ENCODE measurements at places on chromosomes 5 and 9. TPM values are rescaled to one million over a fixed set of nuclear protein-coding genes. Genes with fewer than 3 reads are reported as not detected.

DNA sequence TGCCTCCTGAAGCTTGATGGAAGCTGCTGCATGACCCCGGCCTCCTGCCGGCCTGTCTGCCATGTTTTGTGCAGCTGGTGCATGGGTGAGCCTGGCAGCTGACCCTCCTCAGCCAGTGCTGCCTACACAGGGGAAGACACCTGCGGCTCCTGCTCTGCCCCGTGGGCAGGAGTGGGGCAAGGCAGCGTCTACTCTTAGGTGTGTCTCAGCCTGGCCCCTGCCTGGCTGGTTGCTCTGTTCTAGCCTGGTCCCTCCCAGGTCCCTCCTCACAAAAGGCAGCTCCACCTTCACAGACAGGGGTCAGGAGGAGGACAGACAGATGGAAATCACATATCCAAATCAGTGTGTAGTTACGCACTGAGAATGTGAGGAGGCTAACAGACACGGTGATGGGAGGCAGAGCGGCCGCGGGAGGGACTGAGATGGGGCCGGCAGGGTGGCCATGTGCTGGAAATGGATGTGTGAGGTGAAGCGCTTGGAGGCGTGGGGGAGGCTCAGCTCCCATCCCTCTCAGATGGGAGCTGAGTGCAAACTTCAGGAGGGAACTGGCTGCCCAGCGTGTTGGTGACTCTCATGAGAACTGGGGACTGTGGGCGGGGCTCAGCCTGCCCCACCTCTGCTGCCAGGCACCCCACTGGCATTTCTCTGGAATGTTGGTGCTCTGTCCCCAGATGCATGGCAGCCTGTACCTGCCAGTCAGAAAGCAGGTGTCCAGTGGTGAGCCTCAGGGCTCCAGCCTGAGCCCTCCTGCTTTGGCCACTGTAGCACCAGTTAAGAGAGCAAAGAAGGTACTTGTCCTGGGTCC lies 43.4 kb downstream of the PPARGC1B start:
- peaks cover 10% of the 10 kb centered on the region for H3K27me3 ChIP-seq
- H3K36me3 ChIP-seq: peaks cover 14% of the 10 kb centered on the region
- H3K4me3 ChIP-seq: no peak overlapping the region

- peaks cover 2% of the 10 kb centered on the region for H3K27me3 ChIP-seq
- no peak overlapping the region for H3K4me3 ChIP-seq
- H3K4me1 ChIP-seq: no peaks in the 10 kb centered on the region
- DNase-seq: no peak
- H3K36me3 ChIP-seq: no peaks in the 10 kb centered on the region
These were observed 11.9 kb upstream of the PGGT1B start for GRCh38 chr5:115274584-115274983.

DNA sequence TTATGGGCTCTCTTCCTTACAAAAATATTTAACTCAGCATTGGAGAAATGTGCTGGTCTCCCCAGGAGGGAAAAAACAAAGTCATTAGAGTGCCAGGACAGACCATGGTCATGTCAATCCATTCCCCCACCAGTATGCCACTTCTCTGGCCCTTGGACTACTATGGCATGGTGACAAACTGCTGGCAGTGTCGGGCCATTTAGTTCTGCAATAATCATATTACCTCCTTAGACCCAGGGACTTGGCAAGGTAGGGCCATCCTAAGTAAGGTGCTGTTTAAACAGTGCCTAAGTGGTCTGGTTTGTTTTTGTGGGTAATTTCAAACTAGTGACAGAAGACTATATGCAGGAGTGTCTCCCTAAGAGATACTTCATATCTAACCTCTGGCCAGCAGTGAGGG lies 177.8 kb upstream of the STK32A start:
- no peaks in the 10 kb centered on the region for H3K27me3 ChIP-seq
- DNase-seq: no peak
- no peaks in the 10 kb centered on the region for H3K4me1 ChIP-seq
- no peaks in the 10 kb centered on the region for H3K36me3 ChIP-seq
- no peak overlapping the region for H3K27ac ChIP-seq
- no peak overlapping the region for H3K4me3 ChIP-seq

GRCh38 chr9:93590609-93591234 lies 14.3 kb downstream of the PHF2 start:
- no peak for DNase-seq
- no peak overlapping the region for H3K4me3 ChIP-seq
- peaks cover 7% of the 10 kb centered on the region for H3K36me3 ChIP-seq
- peaks cover 4% of the 10 kb centered on the region for H3K27me3 ChIP-seq
- H3K4me1 ChIP-seq: peaks cover 19% of the 10 kb centered on the region
- H3K27ac ChIP-seq: no peak overlapping the region

- H3K27ac ChIP-seq: no peak overlapping the region
- no peaks in the 10 kb centered on the region for H3K27me3 ChIP-seq
- no peak overlapping the region for H3K4me3 ChIP-seq
- no peaks in the 10 kb centered on the region for H3K4me1 ChIP-seq
- no peak for DNase-seq
These were observed 22.5 kb downstream of the ADAMTSL1 start for GRCh38 chr9:18496256-18497000.

GRCh38 chr9:104073770-104074133 lies 20.4 kb upstream of the SMC2 start:
- H3K27ac ChIP-seq: no peak overlapping the region
- no peak for DNase-seq
- H3K4me1 ChIP-seq: no peaks in the 10 kb centered on the region
- H3K27me3 ChIP-seq: no peaks in the 10 kb centered on the region
- no peak overlapping the region for H3K4me3 ChIP-seq

- H3K4me1 ChIP-seq: peaks cover 6% of the 10 kb centered on the region
- no peak overlapping the region for H3K4me3 ChIP-seq
- no peak overlapping the region for H3K27ac ChIP-seq
These were observed 390.5 kb downstream of the ZNF608 start for GRCh38 chr5:124355928-124356327.

- no peak overlapping the region for H3K27ac ChIP-seq
- no peak overlapping the region for H3K4me3 ChIP-seq
- H3K36me3 ChIP-seq: peaks cover 5% of the 10 kb centered on the region
- DNase-seq: no peak
These were observed 46.5 kb upstream of the VDAC1 start for GRCh38 chr5:134051305-134051704.

- H3K36me3 ChIP-seq: no peaks in the 10 kb centered on the region
- no peak overlapping the region for H3K27ac ChIP-seq
- peaks cover 2% of the 10 kb centered on the region for H3K27me3 ChIP-seq
- no peak for DNase-seq
- H3K4me3 ChIP-seq: no peak overlapping the region
These were observed 177.5 kb downstream of the AOPEP start for GRCh38 chr9:94903961-94904421.

DNA sequence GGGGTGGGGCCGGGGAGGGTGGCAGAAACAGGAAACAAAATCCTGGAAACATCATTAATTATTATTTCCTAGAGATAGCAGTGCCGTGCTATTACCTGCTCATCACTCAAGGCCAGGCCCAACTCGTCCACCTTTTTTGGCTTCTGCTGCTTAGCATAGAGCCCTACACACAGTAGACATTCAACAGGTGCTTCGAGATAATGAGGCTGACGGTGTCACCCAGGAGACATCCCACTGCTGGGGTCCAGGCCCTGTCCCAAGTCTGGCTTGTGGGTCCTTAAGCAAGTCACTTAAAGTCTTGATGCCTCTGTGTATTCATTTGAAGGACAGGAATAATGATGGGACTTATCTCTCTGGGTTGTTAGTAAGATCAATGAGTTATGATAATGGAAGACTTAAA lies 506.6 kb downstream of the BNC2 start:
- H3K36me3 ChIP-seq: peaks cover 4% of the 10 kb centered on the region
- DNase-seq: no peak
- H3K27ac ChIP-seq: no peak overlapping the region
- H3K27me3 ChIP-seq: no peaks in the 10 kb centered on the region

- H3K36me3 ChIP-seq: no peaks in the 10 kb centered on the region
- DNase-seq: peak; percentile 41
- H3K4me3 ChIP-seq: no peak overlapping the region
- H3K27me3 ChIP-seq: no peaks in the 10 kb centered on the region
- H3K4me1 ChIP-seq: peaks cover 2% of the 10 kb centered on the region
- H3K27ac ChIP-seq: no peak overlapping the region
These were observed 363.3 kb upstream of the RPS23 start for GRCh38 chr5:82641331-82642003.

GRCh38 chr9:99833735-99834134 lies 12.1 kb downstream of the NR4A3 start:
- H3K4me1 ChIP-seq: no peaks in the 10 kb centered on the region
- no peak for DNase-seq
- H3K27ac ChIP-seq: no peak overlapping the region
- H3K27me3 ChIP-seq: peaks cover 9% of the 10 kb centered on the region
- H3K36me3 ChIP-seq: no peaks in the 10 kb centered on the region

- peaks cover 3% of the 10 kb centered on the region for H3K36me3 ChIP-seq
- peaks cover 11% of the 10 kb centered on the region for H3K4me1 ChIP-seq
- H3K4me3 ChIP-seq: no peak overlapping the region
- peaks cover 3% of the 10 kb centered on the region for H3K27me3 ChIP-seq
- no peak overlapping the region for H3K27ac ChIP-seq
- no peak for DNase-seq
These were observed 73.6 kb downstream of the TLR4 start for GRCh38 chr9:117777823-117778222.

DNA sequence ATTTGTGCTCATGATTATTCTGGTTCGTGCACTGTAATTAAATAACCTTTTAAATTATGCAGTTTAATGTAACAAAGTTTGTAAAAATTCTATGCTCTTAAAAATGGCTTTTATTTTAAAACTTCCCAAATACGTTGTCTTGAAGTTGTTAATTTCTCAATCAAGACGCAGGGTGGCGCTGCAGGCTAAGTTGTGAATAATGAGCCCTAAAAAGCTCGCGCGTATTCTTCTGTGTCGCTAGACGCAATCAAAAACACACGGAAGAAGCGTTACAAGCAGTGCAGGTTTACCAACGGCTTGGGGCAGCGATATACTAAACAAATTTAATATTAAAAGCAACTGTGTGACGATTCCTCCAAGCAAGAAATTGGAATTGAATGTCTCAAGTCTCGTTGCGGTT lies at the start of gene PCDHB4:
TSS of gene PCDHB4 (plus strand) at position 256 of the 400 bp plus-strand sequence. CDS start 181 bp downstream, outside the sequence.
- H3K27ac ChIP-seq: no peak within 1 kb of the TSS
- H3K4me3 ChIP-seq: peak within 1 kb of the TSS; percentile 1
- H3K4me1 ChIP-seq: no peaks in the 10 kb centered on the region
- H3K36me3 ChIP-seq: peaks cover 17% of the 10 kb centered on the region

DNA sequence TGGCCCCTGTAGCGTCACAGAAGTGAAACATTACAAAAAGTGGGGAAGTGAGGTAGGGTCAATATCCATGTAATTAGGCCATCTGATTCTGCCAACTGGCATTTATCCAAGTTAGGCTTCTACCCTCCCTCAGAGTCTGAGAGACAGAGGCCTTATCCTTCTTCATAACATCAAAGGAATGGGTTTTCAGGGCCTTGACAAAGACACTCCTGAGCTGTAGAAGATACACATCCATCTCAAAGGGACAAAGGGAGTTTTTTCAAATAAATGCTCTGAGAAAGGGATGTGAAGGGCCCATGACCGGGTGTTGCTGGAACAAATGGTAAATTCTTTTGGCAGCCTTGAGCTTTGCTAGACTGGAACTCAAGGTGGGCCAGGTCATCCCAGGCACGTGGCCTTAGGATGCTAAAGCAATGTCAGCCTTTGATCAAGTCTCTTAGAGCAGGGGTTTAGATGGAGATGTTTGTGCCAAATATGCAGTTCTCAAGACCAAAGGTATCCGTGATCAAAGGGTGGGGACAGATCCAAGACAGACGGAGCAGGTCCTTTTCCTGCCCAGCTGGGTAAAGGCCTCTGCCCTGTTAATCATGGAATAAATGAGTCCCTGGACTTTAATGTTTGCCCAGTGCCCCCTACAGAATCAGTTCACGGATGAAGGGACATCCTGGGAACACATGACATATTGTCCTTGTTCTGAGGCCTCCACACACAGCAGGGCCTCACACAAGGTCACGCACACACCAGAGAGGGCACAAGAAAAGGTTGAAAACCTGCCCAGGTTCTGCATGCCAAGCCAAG lies 10.0 kb upstream of the FAM169A start:
- peak overlapping the region; percentile 16 for H3K4me3 ChIP-seq
- no peaks in the 10 kb centered on the region for H3K36me3 ChIP-seq
- no peak overlapping the region for H3K27ac ChIP-seq
- H3K27me3 ChIP-seq: no peaks in the 10 kb centered on the region
- no peak for DNase-seq

- no peak for DNase-seq
- H3K36me3 ChIP-seq: no peaks in the 10 kb centered on the region
- H3K27me3 ChIP-seq: peaks cover 3% of the 10 kb centered on the region
- H3K27ac ChIP-seq: no peak overlapping the region
These were observed 94.1 kb downstream of the KCNIP1 start for GRCh38 chr5:170597872-170598271.

- no peak overlapping the region for H3K27ac ChIP-seq
- H3K27me3 ChIP-seq: no peaks in the 10 kb centered on the region
- H3K4me3 ChIP-seq: no peak overlapping the region
- no peak for DNase-seq
- peaks cover 5% of the 10 kb centered on the region for H3K4me1 ChIP-seq
- no peaks in the 10 kb centered on the region for H3K36me3 ChIP-seq
These were observed 69.8 kb upstream of the CNTLN start for GRCh38 chr9:17065062-17065461.

Gene IL17B
- not detected for total RNA-seq

Gene NR2F1
- 2.1 TPM for total RNA-seq

Gene ARID3C
- not detected for total RNA-seq

Gene PPIC
- total RNA-seq: 25.6 TPM

Gene SHOC1
- not detected for total RNA-seq

Gene RELL2
- total RNA-seq: 17.4 TPM

Gene PRR16
- total RNA-seq: not detected

Gene PCDHA5
- total RNA-seq: 2.7 TPM

Gene SYK
- 0.36 TPM for total RNA-seq

Gene C9orf50
- not detected for total RNA-seq
